ENCODE measurements at places on chromosomes 1 and 21.
A peak's percentile ranks its signal among the peaks of the same experiment; 100 is the strongest.

DNA sequence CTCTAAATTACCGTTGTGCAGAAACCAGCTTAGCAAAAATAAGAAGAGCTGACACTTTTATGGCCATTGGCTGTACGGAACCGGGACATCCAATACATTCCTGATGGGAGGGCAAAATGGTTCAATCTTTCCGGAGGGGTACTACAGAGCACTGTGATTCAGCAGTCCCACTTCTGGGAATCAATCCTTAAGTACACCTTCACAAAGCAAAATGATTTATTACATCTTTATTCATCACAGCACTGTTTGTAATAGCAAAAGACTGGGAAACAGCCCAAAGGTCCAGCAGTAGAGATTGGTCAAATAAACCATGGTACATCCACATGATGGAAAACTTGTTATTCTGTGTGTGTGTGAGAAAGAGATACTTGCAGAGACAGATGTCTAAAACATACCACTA, 9.7 kb downstream of the GNG12 start:
- DNase-seq = peak; percentile 48

GRCh38 chr1:42957229-42957879, 1.3 kb downstream of the SLC2A1 start:
- DNase-seq = no peak

DNA sequence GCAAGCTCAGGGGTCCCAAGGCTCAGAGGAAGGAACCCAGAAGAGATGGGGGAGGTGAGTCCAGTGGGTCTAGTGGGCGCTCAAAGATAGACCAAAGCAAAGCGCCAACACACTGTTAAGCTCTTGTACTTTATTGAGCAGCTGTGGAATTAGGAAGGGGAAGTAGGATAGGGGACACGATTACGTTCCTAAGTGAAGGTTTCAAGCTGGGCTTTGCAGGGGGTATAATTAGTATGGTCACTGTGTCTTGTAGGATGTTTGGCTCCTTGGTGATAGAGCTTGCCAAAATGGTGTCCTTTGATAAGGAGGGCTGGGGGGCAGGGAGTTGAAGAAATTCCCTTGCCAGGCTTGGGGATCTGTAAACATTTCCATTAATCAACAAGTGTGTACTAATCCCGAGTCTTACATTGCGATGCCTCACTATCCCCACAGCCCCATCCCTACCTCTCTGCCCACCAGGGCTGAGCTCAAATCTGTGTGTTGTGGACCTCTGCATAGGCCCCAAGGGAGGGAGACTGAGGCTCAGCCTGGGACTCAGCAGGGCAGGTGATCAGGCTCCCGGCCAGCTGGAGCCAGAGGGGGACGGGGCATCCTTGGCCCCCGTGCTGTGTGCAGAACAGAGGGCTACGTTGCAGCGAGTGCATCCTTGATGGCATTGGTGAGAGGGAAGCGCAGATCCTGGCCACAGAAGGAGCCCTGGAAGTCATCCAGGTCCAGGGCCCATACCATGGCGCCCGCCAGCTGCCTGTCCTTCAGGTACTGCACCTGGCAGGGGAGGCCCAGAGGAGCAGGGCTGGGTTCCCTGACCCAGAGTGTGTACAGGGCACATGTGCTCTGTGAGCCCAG, 3.4 kb upstream of the MYBPH start:
- no peak for DNase-seq

DNA sequence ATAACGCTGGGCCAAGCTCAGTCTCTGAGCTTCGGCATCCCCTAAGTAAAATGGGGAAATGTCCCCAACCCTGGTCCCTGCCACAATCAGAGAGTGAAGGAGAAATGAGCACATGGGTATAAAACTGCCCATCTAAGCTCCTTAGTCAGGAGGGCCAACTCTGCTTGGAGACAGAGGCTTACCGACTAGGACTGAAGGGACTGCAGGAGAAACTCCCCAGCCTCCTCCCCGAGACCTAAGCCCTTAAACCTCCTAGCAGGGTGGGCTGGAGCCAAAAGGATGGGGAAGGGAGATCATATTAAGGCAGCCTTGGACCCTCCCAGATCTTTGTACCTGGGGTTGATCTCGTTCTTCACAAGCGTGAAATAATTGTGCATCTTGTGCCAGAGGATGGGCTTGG, 5.5 kb downstream of the ETNK2 start:
- no peak for DNase-seq

DNA sequence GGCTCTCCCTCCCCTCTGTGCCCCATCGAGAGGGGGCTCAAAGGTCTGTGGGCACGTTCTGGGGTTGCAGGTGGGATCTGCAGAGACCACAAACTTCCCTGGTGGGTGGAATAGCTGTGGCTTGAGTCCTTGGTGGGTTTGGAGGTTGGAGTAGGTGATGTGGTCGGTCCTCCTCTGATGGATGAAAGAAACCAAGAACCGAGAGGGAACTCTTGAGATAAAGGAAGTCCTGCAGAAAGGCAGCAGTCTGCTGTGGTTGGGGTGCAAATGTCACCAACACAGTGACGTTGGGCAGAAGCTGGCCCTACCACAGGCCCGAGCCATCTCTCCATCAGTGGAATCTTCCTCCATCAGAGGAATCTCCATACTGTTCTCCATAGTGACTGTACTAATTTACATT, 171.8 kb downstream of the FCRL5 start:
- no peak for DNase-seq

GRCh38 chr1:93938461-93939145, 29.4 kb upstream of the GCLM start:
- DNase-seq = no peak

DNA sequence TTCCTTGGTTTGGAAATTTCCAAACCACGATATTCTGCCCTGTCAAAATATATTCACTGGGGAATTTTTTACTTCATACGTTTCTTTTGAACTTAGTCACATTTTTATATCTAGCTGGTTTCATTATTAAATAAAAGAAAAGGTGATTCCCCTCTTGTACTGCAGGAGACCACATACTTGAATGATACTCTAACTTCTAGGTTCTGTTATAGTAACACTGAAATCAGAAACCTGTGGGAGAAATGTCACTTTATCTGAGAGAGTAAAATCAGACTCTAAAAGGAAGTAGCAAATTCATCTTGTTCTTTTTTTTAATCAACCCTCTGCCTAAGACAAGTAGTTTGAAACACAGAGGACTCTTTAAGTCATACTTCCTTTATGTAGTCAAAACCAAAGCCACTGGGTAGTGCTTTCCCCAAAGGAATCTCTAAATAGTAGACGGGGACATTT, 34.4 kb downstream of the MRPL39 start:
- peak; percentile 59 for DNase-seq

DNA sequence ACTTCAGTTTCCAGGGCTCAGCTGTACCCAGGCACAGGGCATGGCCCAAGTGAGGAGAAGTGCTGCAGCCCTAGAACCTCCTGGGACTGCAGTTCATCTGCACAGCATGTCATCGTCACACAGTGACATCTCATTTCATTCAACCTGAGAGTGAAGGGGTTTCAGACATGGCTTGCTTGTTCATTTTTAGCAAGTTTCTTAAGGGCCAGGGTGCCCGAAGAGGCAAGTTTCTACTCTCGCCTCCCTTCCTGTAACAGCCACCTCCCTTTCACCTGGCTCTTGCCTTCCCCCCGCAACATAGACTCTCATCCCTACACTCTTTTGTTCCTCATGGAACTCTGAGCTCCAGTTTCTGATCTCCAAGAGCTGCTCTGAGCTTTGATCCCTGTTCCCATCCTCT, 108.1 kb downstream of the C1orf21 start:
- no peak for DNase-seq

DNA sequence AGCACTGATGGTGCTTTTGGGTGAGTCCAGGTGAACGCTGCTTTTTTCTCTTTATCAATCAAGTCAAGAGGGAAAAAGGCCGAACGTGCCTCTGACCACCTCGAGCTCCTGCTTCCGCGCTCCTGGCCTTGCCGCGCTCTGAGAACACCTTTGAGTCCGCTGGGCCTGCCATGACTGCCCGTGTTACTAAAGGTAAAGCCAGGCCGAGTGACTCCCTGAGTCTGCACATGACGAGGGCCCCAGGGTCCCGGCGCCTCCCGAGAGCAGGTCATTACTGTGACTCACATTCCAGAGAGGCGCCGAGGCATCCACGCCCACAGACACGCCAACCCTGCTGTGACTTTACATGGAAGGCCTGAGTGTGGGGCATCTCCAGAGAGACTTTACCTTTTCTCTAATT, 11.1 kb downstream of the POFUT2 start:
- no peak for DNase-seq

- no peak for DNase-seq
Observed at GRCh38 chr1:198552668-198553416, 12.4 kb upstream of the ATP6V1G3 start.

GRCh38 chr1:17403081-17403480, 31.1 kb downstream of the PADI6 start:
- DNase-seq = no peak

DNA sequence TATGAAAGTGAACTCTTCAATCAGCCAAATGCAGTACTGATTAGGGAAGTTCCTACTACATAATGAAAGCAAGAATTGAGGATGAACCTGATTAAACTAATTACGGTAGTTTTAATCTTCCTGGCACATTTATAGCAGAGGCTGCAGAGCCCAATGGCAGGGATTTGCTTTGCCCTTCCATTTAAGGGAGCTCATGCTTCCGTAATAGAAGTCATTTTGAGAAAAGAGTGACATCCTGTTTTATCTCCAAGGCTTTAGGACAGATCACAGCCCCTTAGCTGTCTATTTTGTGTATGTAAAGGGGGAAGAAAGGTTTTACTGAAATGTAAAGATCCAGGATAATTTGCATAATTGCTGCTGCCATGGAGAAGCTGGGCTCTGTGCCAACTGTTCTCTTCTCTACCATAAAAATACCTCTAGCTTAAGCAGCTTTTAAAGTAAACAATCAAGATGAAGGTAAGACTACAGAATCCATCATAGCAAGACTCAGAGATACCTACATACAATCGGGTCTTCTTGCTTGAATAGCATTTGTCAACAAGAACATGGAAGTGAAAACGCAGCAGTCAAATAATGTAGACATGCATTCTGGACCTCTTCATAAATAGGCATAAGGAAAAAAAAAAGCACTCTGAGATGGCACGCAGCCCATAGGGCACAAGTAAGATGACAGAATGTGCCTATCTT, 62.5 kb downstream of the ASH1L start:
- DNase-seq = no peak

DNA sequence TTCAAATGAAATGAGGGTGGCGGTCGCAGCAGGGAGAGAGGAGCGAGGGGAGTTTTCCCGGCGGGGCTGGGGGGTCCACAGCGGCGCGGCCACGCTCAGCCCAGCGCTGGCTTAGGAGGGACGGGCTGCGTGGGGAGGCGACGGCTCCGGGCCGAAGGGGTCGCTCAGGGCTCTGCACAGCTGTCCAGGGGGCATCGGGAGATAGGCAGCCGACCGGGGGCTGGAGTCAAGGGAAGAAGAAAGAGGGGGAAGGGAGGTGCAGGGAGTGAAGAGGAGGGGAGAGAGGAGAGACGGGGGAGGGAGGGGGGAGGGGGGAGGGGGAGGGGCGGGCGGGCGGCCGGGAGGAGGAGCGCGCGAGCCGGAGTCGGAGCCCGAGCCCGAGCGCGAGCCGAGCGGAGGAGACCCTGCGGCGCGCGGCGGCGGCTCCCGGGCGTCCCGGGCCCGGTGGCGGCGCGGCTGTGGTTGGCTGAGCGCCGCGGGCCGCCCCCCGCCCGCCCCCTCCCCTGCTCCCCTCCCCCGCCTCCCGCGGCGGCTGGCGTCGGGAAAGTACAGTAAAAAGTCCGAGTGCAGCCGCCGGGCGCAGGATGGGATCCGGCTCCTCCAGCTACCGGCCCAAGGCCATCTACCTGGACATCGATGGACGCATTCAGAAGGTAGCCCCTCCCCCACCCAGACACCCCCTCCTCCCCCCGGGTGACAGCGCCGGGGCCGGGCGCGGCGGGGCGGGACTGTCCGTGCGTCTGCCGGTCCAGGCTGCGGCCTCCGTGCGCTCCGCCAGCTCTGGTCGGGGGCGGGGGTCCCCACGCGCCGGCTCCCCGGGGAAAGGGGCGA, at the start of gene PDE9A:
Gene PDE9A, plus strand, starts transcription at position 391 of the 831 bp plus-strand sequence. Its CDS starts 194 bp downstream, at position 585.
- DNase-seq = no peak
